Stimulated activated CD8-positive, alpha-beta memory T cell treated with anti-CD3 and anti-CD28 coated beads, Interleukin-2, amount 100 ng/mL, for 48 hours (primary cell): ENCODE measurements at places on chromosomes 3 and 15.

- DNase-seq: no peak
Measured at GRCh38 chr3:141507392-141508066, 20.7 kb downstream of the RASA2 start.

DNA sequence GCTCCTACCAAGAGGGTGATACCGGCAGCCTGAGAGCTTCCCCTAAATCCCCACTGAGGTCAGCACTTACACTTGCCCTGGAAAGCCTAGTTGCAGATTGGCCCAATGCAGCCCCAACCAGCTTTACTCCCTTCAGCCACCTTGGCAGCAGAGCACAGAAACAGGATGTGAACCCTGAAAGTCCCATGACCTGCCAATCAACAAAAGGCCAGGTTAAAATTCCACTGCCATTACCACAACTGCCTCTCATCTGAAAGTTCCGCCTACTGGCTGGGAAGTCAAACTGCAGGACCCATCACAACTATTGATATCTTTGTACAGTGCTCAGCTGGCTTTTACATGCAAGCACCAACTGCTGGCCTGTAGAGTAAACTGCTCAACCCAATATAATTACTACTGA, 156.2 kb downstream of the ZMAT3 start:
- DNase-seq: no peak

- no peak for DNase-seq
Measured at GRCh38 chr3:147507638-147508286, 98.6 kb downstream of the ZIC1 start.

DNA sequence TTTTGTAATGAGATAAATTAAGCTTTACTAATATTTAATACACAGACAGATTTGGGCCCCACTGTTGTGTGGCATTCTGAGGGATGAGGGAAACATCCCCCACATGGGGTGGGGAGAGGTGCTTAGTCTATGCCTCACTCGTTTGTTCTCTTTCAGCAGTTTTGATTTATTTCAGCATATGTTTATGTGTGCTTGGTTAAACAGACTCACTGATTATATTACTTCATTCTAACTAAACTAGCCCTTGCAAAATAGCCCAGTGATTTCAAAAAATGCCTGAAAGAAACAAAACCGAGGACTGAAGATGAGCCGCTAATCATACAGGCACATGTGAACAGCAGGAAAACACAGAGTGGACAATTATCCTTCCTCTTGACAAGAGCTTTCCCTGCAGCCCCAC, 27.2 kb downstream of the TNFAIP8L3 start:
- no peak for DNase-seq

- DNase-seq: no peak
Measured at GRCh38 chr3:146559388-146559787, 15.0 kb upstream of the PLSCR1 start.

DNA sequence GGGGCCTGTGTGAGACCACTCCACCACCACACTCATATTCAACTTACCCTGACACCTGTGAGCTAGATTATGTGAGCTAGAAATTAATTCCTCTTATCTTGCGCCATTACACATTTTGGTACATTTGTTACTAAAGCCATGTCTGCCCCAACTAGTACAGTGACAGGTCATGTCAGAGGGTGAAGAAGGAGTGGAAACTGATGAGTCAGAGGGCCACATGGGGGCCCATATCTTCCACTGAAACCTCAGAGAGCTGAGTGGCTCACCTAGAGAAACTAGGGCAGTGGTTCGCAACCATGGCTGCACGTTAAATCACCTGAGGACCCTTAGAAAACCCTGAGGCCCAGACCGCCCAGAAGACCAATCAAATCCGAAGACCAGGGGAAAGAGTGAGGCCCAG, 15.7 kb upstream of the MEF2A start:
- DNase-seq: peak; percentile 25

GRCh38 chr15:74293021-74293810, 57.1 kb downstream of the CCDC33 start:
- no peak for DNase-seq

DNA sequence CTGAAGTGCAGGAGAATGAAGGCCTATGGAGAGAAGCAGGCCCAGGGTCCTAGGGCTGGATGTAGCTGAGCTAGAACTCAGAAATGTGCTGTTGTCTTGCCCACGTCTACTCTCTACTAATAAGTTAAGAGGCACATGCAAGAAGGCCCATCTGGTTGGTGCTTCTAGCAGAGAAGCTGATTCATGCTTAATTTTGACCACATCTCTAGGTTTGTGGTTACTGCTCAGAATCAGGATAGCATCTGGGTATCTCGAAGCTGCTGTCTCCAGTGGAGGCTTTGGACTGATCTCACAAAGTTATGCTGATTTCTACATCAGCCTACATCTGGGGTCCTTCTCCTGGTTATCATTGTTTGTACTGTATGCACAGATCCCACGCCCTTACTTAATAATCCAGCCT, 87.3 kb downstream of the CACNA1D start:
- no peak for DNase-seq

DNA sequence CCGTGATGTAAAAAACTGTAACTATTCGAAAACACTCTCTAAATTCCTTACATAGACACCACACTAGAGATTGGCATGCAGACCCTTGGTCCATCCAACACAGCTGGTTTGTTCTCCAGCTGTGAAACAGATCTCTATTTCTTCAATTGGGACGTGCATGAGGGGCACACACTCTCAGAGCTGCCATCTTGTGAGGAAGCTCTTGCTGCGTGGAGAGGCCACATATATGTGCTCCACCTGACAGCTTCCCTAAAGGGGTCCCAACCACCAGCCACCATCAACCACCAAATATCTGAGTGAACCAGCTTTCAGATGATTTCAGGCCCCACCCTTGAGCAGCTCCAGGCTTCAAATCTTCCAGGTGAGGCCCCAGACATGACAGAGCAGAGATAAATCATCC, 25.6 kb downstream of the SSUH2 start:
- DNase-seq: no peak

DNA sequence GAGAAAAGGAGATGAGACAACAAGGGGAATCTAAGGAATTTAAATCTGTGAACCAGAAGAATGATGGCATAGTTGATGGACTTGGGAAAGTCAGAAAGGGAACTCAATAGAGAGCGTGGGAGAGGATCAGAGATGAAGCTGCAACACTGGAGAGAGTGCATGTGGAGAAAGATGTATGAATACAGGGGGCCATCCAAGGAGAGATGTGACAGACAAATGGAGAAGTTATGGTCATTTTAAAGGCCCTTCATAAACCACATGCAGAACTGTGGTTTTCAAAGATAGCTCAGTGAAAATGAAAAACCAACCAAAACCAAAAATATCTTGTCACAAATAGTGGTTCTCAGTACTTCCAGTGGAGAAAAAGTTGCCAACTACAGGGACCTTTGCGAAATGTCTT, 265.2 kb downstream of the SUCLG2 start:
- DNase-seq: no peak

- DNase-seq: peak; percentile 39
Measured at GRCh38 chr15:63601026-63601703, 4.0 kb downstream of the FBXL22 start.

GRCh38 chr15:70222606-70223005, 124.9 kb upstream of the TLE3 start:
- no peak for DNase-seq

DNA sequence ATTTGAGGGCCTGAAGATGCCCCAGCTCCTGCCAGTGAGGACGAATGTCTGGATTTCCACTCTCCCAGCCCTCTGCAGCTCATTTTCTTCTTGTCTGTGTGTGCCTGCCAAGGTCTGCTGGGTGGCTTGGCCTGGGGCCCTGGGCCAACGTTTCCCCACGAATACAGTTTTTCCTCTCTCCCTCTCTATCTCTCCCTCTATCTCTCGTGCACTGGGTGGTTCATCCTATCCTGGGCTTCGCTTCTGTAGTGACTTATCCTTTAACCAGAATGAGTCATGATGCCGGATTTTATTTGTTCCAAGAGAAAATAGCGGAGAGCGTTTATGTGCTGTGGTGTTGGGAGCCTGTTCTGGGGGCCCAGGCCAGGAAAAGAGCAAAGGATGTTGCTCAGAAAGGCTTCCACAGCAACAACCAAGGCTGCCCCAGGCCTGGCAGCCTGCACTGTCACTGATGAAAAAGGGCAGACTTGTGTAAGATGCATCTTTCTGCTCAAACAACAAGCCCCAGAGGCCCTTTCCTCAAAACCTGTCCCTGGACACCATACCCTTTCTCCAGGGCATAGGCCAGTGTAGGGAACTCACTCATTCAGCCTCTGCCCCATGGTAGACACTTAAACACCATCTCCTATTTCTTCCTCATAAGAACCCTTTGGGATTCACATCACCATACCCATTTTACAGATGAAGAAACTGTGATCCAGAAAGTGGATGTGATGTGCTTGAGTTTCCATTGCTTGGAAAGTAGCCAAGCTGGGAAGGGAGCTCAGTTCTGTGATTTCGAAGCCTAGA, 47.3 kb downstream of the ITGA11 start:
- no peak for DNase-seq

GRCh38 chr3:144772372-144772771, 800.7 kb downstream of the DIPK2A start:
- DNase-seq: no peak

GRCh38 chr15:42070279-42070975, 23.9 kb downstream of the PLA2G4D start:
- no peak for DNase-seq

DNA sequence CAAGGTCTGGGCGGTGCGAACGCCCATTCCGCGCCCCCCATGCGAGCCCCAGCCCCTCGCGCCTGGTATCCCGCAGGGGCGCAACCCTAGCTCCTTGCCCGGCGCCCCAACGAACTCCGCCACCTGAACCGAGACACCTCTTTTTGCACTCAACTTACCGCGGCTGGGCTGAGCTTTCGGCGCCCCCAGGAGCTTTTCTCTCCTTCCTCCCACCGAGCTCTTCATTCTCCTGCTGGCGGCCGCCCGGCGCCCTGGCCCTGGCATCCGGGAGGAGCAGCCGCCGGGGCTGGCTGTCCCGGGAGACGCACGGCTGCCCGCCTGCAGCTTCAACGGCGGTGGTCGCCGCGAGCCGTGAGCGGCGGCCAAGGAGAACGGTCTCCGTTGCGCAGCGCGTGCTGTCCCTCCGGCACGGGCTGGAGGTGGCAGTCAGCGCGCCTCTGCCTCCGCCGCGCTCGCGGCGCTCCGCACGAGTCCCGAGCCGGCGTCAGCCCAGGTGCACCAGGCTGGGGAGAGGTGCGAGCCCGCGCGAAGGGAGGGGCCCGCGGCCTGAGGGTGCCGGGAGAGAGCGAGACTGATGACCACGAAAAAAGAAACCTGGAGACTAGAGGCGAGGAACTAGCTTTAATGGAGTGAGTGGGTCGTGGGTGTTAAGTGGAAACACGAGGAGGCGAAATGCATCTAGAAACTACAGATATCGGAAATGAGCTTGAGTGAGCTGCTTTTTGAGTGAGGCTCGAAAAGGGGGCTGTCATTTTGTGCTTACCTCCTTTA, 621.5 kb upstream of the ZNF385D start:
- DNase-seq: no peak

- DNase-seq: no peak
Measured at GRCh38 chr15:85454403-85454802, 74.0 kb downstream of the AKAP13 start.

GRCh38 chr15:66619152-66619903, 53.5 kb upstream of the LCTL start:
- DNase-seq: peak; percentile 16

DNA sequence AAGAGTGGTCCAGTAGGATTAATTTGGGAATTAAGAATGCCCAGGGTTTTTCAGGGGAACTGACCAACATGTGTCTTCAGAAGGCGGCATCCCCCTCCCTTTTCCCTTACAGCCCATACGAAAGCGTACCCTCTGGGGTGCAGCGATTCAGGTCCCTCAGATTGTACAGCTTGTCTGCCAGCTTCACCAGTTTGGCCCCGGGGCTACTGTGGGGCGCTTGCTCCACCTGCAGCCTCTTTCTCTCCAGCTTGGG, 848 bp downstream of the HDDC3 start:
- DNase-seq: no peak

GRCh38 chr3:188339410-188340295, 185.7 kb downstream of the LPP start:
- peak; percentile 15 for DNase-seq

DNA sequence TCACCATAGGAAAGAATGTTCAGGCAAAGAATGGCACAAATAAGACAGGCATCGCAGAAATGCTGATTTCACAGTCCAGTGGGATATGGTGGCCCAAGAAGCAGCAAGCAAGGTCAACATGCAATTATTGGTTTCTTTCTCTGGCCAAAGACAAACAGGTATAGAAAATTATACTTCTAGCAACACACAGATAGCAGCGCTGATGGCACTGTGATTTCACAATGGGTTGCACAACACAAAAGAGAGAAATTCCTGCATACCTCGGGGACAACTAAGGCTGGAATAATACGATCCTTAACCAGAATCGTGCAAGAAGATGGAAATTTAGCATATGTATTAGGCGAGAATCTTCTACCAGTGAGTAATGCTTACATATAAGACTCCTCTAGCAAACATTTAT, 76.3 kb upstream of the NR2F2 start:
- DNase-seq: no peak

DNA sequence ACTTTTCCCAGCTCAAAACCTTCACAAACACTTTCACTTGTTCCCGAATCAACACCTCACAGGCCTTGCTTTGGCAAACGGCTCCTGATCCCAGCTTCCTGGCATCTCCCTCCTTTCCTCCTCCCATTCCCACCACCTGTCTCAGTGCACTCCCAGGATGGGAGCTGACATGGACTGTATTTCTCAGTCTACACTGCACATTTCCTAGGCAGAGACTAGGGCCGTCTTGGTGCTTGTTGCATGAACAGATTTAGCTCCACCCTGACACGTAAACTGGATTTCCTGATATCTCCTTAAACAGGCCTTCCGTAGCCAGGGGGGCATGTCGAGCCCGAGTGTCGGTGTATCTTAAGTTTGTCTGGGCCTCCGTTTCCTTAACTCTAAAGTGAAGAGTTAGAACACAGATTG, 790 bp upstream of the WHAMM start:
- DNase-seq: no peak

GRCh38 chr15:36977659-36978058, 122.7 kb downstream of the MEIS2 start:
- no peak for DNase-seq

DNA sequence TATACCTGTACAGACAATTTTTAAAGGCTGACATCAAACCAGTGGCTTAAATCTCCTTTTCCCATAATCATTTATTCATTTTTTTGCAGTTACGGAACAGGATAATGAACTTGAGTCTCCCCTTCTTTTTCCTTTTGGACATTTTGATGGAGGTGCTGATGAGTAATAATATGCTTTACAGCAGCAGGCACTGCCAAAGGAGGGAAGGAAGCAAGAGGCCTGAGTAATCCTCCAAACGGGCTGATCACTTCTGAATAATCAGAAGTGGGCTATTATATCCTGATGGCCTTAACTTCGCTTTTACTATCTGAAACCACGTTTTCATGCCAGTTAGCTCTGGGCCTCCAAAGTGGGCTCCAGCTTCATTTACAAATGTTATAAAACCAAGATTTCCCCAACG, 527.2 kb downstream of the FOXP1 start:
- no peak for DNase-seq

DNA sequence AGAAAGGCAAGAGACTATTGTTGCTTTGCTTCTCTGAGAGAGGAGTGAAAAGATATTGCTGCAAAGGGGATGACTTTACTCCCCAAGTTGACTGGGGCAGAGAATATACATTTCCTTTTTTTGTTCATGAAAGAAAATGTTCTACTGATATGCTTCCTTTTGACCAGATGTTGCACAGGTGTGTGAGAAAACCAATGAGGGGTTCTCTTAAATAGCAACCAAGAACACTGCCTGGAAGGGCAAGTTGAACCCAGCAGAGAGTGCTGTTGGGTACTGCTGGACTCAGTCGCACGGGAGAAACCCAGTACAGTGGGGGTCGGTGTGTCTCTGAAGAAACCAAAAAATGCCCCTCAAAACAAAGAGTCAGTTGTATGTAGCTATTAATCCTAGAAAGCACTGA, 101.2 kb downstream of the CHST2 start:
- DNase-seq: no peak
